ENCODE measurements at places on chromosomes 6 and 20.

DNA sequence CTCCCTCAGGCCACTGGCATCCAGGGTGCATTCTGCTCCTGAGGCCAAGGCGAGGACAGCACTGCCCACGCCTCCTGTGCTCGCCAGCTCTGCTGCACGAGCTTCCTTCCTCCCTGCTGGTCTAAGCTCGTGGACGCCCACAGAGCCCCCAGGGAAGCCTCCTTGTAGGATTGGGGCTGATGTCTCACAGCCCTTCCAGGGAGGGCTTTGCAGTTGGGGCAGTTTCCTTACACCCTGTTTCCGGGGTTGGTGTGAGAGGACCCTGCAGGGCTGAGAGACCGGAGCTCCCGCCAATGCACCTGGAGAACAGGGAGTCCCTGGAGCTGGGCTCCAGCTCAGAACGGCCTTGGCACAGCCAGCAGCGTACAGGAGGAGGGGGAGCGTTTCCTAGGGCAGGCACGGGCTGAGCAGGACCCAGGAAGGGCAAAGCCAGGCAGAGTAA, 172.4 kb upstream of the PDE10A start:
- DNase-seq: no peak

- no peak for DNase-seq
These were observed 1143.9 kb upstream of the GJE1 start for GRCh38 chr6:140988780-140989179.

DNA sequence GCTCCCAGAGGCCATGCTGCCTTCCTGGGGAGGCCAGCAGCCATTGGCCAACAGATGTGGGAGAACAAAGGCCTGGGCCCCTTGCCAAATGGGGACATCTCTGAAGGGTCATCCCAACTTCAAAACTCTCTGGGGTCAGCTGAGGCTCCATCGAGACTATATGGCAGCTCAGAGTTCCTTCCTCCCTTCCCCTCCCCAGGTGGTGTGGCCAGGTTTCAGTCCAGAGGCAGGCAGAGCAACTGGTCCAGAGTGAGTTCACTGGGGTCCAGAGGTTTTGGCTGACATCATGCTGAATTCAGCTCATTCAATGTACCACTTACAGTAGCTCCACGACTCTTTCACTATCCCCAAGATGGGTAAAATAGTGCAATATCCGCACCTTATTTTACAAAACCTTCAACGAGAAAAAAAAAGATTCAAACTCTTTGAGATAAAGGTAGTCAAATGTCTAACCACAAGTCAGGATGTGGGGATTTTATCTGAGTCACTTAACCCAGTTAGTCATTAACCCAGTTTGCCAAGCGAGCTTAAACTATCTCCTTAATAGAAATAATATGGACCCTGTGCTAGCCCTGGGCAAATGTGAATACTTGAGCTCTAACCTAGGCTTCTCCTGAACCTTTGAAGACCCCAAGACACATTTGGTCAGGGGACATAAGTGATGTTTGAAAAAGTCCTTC, 108.4 kb upstream of the PLEKHG1 start:
- no peak for DNase-seq

- no peak for DNase-seq
These were observed 31.3 kb upstream of the SH3BGRL2 start for GRCh38 chr6:79599725-79600259.

GRCh38 chr20:33110147-33110825, 30.8 kb downstream of the BPIFB4 start:
- no peak for DNase-seq

DNA sequence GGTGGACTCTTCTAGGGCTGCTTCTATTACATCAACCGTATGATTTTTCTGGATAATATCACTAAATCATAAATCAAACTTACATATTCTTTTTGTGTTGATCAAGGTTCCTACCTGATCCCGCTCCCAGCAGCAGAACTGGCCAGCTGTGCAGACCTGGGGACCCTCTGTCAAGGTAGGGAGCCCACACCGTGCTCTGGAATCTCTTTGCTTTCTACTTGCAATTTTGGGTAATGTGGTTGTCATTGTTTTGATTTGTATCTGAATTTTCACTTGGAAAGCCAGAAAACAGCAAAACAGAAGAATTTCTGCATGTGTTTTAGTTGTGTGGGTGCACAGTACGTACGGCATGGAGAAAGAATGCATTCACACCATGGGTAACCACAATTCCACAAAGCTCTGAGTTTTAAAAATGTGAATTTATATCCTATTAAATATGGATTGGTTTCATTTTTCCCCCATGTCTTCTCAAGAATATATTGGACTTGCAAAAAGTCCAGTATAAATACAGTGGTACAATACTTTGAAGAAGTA, 80.1 kb downstream of the ADGRG6 start:
- no peak for DNase-seq

DNA sequence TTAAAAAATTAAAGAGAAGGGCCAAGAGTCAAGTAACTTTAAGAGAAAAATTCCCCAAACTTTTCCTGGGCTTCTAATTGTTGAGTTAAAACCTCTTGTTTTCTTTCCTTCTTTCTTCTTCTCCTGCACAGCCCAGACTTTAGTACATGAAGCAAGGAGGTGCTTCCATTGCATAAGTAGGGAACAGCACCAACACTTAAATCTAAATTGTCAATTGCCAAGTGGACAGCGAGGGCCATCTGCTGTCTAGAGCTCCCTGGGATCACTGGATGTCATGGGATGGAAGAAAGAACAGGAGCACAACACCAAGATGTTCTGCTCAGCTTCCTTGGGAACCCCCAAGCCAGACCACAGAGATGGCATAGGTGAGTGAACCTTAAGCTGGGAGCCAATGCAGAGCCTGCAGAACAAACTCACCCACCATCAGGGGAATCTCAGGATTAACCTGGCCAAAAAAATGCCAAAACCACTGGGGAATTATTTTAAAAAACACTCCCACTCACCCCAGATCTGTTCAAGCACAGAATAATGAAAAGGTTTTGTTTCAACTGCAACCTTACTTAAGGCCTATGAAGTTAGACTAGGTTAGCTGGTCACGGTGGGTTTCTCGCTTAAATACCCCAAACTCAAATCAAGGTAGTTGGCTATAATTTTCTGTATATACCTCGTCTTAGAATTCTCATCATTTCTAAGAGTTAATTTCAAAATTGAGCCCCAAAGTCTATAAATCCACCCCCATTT, 67.8 kb downstream of the TNFRSF21 start:
- DNase-seq: no peak

DNA sequence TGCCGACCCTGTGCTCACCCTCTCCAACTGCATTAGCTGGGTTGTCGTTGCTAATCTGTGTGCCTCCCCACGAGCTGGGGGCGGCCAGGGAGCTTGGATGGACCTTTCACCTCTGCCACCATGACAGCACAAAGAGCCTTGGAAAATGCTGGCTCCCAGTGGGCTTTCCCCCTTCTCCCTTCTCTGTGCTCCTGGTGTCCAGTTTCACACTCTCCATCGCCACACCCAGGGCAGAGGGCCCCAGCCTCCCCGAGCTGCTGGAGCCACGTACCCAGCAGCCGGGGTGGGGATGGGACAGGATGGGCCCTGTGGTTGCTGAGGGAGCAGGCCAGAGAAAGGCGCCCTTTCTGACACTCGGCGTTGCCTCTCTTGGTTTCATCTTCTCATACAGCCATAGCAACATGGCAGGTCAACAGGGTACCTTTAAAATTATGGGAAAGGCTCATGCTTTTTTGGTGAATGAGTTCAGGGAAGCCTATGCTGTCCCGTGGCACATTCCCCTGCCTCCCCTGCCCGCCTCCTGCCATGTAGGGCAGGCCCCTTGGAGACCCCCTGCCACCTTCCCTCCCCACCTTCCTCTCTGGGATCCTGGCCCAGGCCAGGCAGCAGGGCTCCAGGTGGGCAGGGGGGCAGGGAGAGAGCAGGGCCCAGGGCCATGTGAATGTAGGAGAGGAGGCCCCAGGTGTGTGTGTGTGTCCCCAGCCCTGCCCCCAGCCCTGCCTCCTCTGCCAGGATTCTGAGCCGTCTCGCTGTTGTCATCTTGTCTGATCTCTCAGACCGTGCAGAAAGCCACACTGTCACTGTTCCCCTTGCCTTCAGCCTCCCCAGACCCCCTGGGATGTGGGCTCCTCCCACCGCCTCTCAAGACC, 85.2 kb upstream of the CCDC167 start:
- no peak for DNase-seq

DNA sequence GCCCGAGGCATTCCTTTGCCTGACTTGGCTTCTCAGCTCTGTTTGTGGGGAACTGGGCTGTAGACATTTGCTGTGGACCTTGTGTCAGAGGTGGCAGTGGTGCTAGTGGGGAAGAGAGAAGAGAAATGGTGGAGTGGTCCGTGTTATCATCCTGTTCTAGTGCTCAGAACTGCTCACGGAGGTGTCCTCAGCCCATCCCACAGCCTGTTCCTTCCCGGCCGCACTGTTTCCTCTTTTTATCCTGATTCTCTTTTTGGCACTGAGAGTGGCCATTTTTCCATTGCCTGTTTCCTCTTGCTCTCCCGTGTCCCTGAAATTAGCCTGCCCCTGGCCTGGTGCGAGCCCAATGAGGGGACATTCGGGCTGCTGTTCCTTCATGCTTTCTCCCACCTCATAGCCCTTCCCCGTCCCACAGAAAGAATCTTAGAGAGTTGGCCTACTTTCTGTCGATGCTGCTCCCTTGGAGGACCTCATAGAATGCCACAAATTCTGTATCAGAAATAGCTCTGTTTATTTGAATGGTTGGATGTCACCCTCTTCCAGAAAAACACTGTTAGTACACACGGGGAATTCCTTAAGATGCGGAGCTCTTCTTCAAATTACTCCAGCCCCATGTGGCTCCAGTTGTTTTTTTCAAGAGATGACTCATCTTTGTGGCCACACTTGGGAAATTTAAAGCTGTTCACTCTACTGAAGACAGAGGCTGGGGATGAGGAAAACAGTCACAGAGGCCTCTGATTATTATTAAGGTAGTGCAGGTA, 26.1 kb downstream of the FARS2 start:
- no peak for DNase-seq

- DNase-seq: no peak
These were observed 124.0 kb upstream of the STXBP5 start for GRCh38 chr6:147080225-147080624.

GRCh38 chr6:11110921-11111768, at the start of gene ERVFRD-1:
Gene ERVFRD-1 (minus strand): TSS chr6:11111725. CDS start chr6:11105310, 6,415 bp downstream.
- DNase-seq: no peak

DNA sequence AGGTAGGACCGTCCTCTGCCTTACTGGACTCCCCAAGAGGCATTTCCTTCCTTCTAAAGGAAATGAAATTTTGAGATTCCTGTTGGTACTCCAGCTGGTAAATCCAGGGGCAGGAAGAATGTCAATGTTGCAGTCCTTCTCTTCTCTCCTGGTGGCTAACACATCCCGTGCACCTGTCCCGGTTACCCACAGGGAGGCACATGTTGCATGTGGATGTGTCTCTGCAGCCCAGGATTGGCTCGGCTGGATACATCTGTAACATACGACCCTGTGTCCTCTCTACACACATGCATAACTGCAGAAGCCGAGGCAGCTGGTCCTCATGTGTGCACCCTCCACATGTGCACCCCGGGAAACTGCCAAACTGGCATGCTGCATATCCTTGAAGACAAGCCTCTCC, 1.3 kb upstream of the LRFN2 start:
- no peak for DNase-seq

DNA sequence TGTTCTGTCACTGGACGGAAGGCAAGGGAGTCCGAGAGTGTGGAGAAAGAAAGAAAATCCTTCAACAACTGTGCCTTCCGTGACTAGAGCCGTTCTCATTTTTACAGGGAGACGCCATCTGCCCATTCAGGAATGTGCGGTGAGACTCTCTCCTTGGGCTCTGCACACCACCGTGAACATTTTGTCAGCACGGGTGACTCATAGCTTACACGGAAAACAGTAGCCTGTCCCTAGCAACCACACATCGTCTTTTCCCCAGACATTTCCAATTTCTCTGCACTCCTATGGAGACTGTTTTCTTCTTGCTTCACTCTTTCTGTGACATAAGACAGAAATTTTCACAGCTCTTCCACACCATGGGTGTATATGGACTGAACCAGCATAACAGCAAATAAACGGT, 55.1 kb downstream of the TBXT start:
- DNase-seq: no peak

GRCh38 chr6:80608881-80609280, 502.4 kb downstream of the BCKDHB start:
- DNase-seq: no peak

- no peak for DNase-seq
These were observed 83.6 kb upstream of the CCDC167 start for GRCh38 chr6:37583261-37583660.

GRCh38 chr20:18541741-18542140, 25.5 kb upstream of the SMIM26 start:
- DNase-seq: no peak

DNA sequence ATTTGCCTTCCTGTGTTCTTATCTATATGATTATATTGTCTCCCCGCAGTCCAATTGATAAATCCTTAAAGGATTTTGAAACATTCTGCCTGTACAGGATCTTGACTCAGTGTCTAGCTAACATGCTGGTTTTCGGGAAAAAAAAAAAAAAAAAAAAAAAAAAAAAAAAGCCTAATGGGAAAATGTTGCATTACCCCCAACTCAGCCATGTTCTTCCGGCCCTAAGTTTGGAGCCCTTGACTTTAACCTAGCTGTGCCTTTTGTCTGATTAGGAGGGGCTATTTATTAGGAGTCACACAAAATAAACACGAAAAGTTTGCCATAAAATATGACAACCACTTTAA, 244.4 kb upstream of the TCF21 start:
- no peak for DNase-seq

- DNase-seq: peak; percentile 10
These were observed 1.2 kb downstream of the PM20D2 start for GRCh38 chr6:89146718-89147700.

GRCh38 chr20:24828992-24829648, 119.9 kb upstream of the CST7 start:
- no peak for DNase-seq

DNA sequence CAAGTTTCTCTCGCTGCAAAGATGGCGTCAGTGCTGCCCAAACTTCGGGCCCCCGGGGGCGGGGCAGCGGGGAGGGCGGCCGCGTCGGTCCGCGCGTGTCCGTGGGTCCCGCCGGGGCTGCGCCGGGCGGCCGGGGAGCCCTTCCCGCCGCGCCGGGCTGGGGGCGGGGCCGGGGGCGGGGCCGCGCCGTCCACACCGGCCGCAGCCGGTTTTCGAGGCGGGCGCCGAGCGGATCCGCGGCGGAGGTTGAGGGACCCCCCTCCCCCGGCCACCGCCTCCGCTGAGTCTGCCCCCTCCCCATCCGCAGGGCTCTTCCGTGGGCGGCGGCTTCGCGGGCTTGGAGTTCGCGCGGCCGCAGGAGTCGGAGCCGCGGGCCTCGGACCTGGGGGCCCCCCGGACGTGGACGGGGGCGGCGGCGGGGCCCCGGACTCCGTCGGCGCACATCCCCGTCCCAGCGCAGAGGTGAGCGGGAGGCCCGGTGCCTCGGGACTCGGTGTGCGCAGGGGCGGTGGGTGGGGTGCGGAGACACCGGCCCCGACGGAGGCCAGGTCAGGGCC, 572 bp downstream of the SLC2A4RG start:
- no peak for DNase-seq

Measured in stimulated activated CD8-positive, alpha-beta memory T cell treated with anti-CD3 and anti-CD28 coated beads, Interleukin-15, amount 100 ng/mL, for 48 hours (primary cell).